NCI-H2081 (cell line): ENCODE measurements at places on chromosomes 1 and 21.

GRCh38 chr1:204106825-204107224, 33.9 kb downstream of the SOX13 start:
- no peak for DNase-seq

GRCh38 chr1:33346927-33347649, 26.2 kb upstream of the A3GALT2 start:
- no peak for DNase-seq

DNA sequence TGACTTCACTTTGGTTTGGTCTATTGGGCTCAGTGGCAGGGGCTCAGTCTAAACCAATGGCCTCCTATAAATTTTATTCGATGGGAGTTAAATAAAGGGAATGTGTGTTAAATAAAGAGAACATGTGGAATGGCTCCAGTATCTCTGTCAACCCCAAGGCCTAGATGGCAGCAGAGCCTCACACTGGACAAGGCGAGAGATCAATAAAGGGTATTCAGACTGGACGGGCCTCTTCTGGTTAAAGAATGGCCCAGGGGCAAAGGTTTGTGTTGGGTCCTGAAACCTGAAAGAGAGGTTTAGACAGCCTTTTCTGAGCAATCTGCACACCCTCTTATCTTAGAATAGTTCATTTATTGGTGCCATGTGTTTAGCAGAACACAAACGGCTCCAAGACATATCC, 34.7 kb downstream of the SH3BP5L start:
- no peak for DNase-seq

DNA sequence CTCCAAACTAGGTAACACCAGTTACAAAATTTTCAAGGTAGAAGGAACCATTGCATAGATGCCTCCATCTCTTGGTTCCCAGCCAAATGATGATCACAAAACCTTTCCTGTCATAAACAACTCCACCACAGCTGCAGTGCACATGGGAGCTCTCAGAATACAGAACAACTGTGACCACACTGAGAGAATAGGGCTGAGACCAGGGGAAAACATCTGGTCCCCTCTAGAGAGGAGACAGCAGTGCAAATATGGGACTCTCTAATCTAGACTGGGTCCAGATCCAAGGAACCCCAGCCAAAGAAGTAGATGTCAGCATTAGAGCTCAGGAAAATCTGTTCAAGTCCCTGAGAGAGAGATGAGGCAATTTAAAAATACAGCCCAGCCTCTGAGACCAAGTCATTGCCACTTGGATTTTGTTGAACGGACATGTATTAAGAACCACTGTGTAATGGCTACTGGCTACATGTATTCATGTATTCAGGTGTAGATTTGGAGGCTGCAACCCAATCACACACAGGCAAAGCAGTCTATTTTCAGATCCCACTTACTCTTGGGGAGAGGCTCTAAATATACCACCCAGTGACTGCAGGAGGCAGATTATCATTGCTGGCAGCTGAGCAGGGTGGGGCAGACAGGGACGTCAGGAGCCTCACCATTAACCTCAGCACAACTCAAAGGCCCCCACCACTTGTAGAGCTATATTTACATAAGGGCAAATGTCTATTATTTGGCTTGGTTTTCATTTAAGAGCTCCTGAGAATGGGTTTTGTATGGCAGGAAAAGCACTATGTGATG, 7.6 kb upstream of the RXRG start:
- no peak for DNase-seq

GRCh38 chr1:23913212-23913880, at the start of gene CNR2:
TSS of gene CNR2 (minus strand) at chr1:23913362. CDS start at chr1:23875617, 37,745 bp downstream.
- DNase-seq, result no peak
